ENCODE measurements at places on chromosomes 11 and 22.

GRCh38 chr11:20097319-20098221 lies 62.7 kb downstream of the DBX1 start:
- no peak for DNase-seq

DNA sequence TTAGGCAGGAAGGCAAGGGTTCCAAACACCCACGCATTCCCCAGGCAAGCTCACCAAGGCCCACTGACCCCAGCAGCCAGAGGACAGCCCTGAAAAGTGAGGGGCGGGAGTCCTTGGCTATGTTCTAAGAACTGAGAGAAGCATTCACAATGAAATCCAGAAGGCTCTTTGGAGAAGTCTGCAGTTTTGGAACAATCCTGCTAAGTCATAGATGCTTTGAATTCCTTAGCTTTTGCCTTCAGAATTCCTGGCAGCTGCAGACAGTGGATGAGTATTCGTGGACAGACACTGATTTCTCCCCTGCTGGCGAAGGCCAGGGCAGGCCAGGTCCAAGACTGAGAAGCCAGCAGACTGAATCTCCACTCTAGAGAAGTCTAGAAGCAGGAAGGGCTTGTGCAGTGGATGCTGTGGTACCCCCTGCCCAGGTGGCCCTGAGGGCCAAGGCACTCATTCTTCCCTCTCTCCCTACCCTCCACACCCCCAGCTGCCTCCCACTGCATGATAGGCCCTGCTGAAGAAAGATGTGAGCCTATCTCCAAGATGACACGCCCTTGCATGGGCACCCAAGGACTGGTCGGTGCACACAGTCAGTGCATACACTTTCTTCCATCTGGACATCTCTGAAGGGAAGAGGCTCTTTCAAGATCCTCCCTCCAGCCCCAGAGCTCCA lies 133.2 kb upstream of the TEAD1 start:
- no peak for DNase-seq

- DNase-seq: no peak
Observed at GRCh38 chr11:115606498-115607220, 102.4 kb upstream of the CADM1 start.

DNA sequence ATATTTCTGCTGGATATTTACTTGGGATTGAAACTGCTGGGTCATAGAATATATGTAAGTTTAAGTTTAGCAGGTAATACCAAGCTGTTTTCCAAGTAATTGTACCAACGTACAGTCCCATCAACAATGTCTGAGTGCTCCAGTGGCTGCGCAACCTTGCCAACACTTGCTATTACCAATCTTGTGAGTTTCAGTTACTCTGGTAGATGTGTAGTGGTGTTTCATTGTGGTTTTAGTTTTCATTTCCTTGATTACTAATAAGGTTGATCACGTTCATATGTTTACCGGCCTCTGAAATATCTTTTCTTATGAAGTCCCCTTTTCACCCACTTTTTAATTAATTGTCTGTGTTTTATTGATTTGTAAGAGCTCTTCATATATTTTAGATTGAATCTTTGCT lies 370.6 kb upstream of the CADM1 start:
- no peak for DNase-seq

DNA sequence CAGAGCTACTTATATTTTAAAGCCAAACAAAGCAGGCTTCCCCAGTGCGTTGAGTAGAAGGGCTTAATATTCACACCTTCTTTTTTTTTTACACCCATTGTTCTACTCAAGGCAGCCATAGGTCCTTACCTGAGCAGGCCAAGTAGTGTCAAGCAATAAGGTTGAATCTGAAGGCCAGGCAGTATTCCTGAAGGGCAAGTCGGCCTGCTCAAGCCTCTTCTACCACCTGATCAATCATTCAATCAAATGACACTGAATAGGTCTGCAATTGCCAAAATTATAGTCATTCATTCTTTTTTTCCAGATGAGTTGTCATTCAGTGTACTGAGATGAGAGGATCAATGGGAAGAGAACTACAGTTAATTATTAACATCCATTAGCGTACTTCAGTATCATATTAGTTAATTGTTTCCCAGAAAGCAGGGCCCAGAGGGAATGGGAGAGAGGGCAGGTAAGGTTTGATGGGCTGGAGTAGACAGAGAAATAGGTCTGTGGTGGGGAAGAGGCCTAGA lies 11.9 kb upstream of the PPP2R1B start:
- no peak for DNase-seq

- DNase-seq: no peak
Observed at GRCh38 chr11:33373636-33374035, 116.5 kb downstream of the HIPK3 start.

DNA sequence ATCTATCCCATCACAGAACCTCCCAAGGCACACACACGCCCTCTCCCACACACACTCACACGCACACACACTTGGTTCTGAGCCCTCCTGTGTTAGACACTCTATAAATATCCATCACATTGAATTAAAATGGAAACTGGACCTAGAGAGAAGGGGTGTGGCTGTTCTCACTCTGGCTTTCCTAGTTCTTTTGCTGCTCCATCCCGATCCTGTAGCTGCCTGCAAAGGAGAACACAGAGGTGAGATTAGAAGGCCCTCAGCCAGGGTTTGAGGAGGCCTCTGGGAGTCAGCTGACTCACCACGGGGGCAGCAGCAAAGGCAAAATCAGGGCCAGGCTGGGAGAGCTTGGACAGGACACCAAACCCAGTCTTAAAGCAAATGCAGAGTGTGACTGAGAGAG lies 192.3 kb upstream of the CADM1 start:
- no peak for DNase-seq

- peak; percentile 20 for DNase-seq
Observed at GRCh38 chr22:19179497-19180048, 1.0 kb upstream of the SLC25A1 start.

DNA sequence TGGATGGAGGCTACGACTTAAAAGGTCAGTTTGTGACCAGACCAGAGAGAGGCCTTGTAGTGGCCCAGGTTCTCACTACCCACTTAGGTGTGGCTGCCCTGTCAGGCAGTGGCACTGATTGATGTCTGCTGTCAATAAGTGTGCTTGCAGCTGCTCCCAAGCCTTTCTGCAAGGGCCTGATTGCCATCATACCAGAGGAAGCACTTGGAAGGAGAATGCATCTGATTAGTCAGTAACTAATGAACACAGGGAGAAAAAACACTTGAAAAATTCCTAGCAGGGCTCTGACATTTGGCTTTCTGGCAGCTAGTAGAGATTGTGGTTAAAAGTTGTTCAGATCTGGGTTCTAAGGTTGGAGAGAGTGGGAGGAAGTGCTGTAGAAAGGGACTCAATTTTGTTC lies 107.5 kb downstream of the NAV2 start:
- DNase-seq: no peak

GRCh38 chr11:71327156-71328085 lies 75.0 kb upstream of the SHANK2 start:
- DNase-seq: no peak

DNA sequence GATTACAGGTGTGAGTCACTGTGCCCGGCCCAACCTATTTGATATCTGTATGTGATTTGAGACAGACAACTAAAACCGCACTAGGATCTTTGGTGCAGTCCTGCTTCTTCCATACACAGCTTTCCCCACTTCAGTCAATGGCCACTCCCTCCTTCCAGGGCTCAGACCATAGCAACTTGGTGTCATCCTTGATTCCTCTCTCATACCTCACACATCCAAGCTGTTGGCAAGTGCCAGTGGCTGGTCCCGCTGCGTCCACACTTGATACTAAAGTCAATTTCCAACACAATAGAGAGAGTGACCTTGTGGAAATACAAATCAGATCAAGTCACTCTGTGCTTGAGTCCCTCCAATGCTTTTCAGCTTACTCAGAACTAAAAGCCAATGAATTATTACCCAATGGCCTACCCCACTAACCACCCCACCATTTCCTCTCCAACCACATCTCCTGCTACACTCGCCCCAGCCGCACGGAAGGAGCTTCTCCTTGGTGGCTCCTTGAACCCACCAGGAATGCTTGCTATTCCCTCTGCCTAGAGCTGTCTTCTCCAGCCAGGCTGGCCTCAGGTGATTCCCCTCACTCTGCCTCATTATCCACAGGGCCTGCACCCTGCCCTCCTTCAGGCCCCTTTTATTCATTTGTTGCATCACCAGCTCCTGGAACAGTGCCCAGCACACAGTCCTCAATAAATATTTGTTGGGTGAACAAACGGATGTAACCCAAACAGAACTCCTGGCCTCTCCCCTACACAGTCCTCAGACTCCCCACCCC lies 12.9 kb downstream of the ABTB2 start:
- DNase-seq: no peak

DNA sequence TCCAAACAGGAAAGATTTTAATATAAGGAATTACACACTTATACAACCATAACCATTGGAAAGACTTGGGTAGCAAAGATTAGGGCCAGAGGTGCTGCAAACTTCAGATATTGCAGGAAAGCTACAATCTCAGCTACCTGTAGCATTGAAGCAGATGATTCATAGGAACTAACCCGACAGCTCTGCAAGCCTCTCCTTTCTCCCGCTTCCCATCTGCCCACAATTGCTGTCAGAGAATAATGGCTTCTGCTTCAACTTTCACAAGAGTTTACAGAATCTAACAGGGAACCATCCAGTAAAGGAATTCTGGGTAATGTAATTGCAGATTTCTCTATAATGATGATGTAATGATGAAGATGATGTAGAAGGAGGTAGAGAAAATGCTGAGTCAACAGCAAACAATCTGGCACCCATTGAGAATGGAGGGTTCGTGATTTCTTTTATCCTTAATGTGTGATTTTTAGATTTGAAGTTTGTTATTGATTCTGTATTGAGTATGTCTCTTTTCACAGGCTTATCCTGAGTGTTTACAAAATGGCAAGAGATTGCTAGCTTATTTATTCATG lies 70.8 kb upstream of the USP47 start:
- no peak for DNase-seq

GRCh38 chr22:46546466-46547178 lies 9.2 kb upstream of the CELSR1 start:
- DNase-seq: no peak

DNA sequence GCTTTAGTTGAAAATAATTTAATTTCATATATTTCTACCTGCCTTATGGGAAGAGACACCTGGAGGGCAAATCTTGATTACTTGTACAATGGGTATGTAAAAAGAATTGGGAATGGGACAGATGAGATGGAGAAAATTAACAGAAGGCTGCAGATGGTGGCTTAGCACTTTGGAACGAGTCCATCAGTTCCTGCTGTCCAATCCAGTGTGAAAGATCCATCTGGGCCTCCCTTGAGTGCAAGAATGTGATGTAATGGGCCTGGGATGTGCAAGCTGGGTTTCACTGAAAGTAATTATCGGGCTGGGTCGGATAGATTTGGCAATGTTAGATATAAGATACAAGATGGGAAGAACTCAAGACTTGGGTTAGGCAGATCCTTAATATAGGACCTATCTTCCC lies 42.0 kb downstream of the CECR2 start:
- no peak for DNase-seq

DNA sequence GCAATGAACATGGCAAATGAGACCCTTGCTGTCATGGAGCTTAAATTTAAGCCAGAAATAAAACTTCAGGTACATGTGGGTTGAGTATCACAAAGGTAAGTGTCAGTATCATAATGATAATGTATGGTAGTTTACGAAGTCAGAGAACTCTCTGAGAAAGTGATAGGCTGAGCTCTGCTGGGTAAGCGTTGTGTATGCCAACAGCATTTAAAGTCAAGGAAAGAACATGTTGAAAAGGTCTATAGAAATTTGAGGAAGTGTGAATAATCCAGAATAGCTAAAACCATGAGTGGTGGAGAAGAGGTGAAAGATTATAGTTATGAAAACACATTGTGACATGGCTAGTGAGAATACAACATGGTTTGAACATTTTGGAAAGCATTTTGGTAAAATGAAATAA lies 17.4 kb upstream of the CTSC start:
- DNase-seq: no peak

- DNase-seq: no peak
Observed at GRCh38 chr11:119798656-119799055, 69.7 kb upstream of the NECTIN1 start.

DNA sequence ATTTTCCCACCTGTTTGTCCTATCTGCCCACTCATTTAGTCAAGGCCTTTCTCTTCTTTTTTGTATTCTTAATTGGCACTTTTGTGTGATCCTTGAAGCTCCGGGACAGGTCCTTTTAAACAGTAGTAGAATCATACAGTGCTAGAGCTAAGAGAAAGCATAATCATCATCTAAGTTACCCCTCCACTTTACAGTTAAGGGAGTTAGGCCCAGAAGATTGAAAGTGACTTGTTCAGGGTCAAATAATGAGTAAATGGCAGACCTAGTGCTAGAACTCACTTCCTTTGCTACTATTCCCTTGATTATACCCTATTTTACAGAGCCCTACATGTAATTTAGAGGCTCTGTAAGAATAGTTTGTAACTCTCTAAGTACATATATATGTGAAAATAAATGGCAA lies 2.5 kb downstream of the USP47 start:
- no peak for DNase-seq

DNA sequence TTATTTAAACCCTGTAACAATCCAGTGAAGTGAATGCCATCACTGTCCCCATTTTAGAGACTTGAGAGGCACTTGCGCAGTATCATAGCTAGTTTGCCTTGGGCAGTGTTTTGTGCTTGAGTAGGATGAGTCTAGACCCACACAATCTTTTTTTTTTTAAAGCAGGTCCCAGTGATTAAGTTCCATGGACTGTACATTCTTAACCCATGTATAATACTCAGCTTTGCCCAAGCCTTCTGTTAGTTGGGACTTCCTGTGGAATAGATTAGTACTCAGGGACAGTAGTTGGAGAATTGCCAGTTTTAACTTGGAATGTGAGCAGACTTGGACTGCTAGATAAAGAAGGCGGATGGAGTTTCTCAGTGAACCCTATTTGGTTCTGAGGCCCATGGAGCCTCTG lies 108.6 kb upstream of the RASSF10 start:
- DNase-seq: no peak

DNA sequence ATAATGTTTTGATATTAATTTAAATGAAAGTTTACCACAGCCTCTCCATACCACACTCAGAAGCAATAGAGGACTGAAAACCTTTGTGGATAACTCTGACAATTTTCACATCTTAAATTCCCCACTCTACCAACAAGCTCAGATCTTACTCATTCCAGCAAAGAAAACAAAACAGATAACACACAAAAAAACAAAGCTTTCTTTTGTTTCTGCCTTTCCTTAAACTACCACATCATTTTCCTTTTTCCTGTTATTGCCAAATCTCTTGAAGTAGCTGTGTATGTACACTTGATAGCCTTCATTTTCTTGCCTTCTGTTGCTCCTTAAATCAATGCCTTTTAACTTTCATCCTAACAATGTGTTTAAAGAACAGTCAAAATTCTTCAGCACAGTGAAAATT lies 484.9 kb downstream of the NTM start:
- DNase-seq: no peak

- DNase-seq: no peak
Observed at GRCh38 chr11:2132874-2133240, 6.3 kb downstream of the IGF2 start.
